Spinal cord (tissue), 10 donors: ENCODE measurements at places on chromosomes 16 and 17. TPM values are rescaled to one million over a fixed set of nuclear protein-coding genes. Genes with fewer than 3 reads are reported as not detected.

- no peak for DNase-seq
These were observed 232.3 kb downstream of the WWOX start for GRCh38 chr16:78331731-78332130.

GRCh38 chr16:85303354-85303883 is 191.1 kb upstream of the CIBAR2 start:
- peak; percentile 59 for DNase-seq

DNA sequence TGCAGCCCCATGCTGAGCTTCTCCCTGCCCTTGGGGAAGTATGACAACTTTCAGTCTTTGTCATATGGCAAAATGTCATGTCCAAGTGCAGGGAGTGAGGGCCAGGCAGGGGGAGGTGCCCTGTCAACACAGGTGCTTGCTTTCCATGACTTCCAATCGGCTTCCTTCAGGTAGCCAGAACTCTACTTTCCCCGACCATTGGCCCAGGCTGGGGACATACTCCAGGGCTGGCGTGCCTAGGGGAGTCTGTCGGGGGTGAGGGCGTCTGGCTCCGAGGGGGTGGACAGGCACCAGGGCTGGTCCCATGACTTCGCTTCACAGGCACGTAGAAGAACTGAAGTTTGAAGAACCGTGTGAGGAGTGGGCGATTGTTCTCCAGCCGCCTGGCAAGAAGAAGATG is 19.8 kb upstream of the PIK3R6 start:
- DNase-seq = no peak

HSPB9 gene
- 0.30 TPM for polyA plus RNA-seq

- no peak for DNase-seq
These were observed 39.0 kb downstream of the SOST start for GRCh38 chr17:43719578-43719977.

DNA sequence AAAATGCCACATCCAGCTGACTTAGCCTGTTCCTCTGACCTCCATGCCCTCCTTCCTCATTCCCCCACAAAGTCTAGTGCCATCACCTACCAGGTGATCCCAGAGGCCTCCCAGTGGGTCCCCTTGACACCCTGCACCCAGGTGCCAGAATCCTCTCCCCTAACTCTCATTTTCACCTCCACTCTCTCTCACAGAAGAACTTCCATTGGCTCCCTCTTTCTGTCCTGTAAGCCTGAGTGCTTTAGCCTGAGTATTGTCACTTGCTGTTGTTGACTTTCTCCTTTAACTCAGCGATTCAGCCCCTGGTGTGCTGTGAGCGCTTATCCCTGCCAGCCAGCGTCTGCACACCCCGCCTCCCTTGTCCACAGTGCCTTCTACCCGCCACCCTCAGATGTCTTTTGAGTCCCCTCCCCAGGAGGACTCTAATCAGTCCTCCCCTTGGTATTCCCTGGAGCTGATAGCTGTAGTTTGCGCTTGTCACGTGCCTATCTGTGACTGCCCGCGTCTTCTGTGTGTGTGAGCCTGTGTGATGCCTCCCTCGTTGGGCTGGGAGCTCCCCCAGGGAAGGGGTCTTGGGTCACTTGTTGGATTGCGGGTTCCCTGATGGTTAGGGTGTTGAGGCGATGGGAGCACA is 31.9 kb downstream of the ARHGAP23 start:
- no peak for DNase-seq

KRTAP4-9 gene
- not detected for polyA plus RNA-seq

DNA sequence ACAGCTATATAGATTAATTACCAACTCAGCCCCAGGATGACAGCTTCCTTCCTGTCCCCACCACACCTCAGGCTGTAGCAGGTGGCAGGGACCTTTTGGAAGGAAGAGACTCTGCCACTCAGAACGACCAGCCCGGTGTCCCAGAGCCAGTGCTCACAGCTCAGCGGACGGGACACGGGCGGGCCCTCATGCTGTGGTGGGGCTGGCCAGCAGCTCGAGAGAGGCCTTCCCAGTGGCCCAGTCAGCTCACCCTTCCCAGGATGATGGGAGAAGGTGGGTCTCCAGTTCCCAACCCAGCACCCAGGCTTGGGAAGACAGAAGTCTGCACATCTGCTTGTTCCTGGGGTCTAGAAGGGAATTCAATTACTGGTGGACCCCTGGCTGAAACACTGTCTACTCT is 10.5 kb downstream of the NUDT16L1 start:
- DNase-seq = no peak

KCTD19 gene
- polyA plus RNA-seq = 2.7 TPM

DNA sequence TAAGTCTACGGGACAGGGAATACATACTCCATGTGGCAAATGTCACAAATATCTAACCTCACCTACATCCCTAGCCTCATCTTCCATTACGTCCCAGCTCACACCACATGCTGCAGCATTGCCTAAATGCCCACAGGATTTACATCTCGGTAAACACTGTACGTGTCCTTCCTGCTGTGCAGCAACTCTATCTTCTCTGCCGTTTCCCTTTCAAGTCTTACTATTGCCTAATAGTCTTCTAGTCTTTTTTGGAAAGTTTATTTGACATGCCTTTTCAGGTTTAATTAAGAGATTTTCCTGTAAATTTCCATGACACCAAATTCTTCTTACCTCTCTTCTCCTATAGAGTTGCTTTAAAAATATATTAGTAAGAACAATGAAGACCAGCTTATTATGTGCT is 120.5 kb downstream of the HS3ST4 start:
- no peak for DNase-seq

ABCC12 gene
- 0.32 TPM for polyA plus RNA-seq

DNA sequence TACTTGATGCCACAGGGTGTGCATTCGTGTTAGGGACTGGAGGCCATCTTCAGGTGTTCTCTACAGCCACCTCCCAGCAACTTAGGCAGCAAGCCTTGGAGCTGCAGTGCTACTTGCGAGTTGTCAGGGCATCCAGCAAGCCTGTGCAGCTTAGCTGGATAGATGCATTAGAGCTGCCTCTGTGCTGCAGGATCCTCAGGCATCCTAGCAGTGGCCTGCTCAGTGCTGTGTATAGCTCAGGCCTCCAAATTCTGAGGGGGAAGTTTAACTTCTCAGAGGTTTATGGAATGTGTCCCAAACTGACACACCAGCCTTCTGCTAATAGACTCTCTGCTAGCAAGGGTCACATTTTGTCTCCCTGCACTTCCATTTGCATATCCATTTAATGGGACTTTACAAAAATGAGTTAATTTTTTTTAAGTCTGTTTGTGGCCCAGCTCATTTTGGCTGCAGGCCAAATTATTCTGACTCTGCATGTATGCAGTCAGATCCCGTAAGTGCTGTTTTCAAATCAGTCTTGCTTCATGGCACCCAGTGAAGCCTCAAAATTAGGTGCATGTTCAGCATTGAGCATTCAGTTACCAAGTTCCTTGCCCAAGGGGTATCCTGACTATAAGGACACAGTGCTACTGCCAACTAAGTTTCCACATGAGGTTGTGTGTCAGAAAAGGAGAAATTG is 6.8 kb downstream of the GABARAPL2 start:
- DNase-seq = no peak

DNA sequence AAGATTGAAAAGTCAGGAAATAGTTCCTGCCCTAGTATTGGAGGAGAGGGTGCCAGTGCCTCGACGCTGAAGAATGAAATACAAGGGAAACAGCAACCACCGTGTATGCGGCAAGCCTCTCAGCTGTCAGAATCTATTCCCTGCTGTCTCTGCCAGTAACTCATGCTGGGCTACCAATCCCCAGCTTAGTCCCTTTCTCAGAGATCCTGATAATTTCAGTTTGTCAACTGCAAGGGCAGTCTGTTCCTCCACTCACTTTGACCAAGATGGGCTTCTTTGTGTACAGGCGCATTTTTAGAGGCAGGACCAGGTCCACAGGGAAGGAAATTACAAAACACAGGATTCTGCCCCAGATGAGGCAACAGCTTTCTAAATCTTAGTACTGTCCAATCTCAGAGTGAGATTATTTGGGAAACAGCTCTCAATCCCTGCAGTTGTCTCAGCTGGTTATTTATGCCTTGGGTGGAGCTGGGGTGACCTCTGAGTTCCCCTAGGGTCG is 1.3 kb downstream of the NQO1 start:
- no peak for DNase-seq

PLD6 gene
- polyA plus RNA-seq = 12.6 TPM

IRX3 gene
- 9.7 TPM for polyA plus RNA-seq

DNA sequence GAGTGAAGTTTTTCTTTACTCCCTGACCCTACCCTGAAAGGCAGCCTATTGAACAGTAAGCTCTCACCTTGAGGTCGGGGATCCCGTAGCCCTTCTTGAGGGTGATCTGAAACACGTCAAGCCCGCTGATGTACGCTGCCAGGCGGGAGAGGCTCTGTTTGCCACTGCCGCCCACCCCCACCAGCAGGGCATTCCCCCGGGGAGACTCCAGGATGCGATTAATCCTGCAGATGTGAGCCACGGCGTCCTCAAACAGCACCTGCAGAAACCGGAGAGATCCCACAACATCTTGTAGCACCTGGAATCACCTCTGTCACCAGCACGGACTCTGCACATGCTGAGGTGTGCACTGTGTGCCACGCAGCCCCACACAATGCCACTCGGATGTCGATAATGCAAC is 96.8 kb downstream of the PGS1 start:
- no peak for DNase-seq

CHD9NB gene
- polyA plus RNA-seq = 2.6 TPM

SHBG gene
- polyA plus RNA-seq = 2.7 TPM

CACNG4 gene
- 161 TPM for polyA plus RNA-seq

PTGES3L gene
- polyA plus RNA-seq = 6.6 TPM

DHRS11 gene
- 24.5 TPM for polyA plus RNA-seq

GRCh38 chr17:11140043-11140442 is 101.0 kb upstream of the SHISA6 start:
- peak; percentile 93 for DNase-seq

DNA sequence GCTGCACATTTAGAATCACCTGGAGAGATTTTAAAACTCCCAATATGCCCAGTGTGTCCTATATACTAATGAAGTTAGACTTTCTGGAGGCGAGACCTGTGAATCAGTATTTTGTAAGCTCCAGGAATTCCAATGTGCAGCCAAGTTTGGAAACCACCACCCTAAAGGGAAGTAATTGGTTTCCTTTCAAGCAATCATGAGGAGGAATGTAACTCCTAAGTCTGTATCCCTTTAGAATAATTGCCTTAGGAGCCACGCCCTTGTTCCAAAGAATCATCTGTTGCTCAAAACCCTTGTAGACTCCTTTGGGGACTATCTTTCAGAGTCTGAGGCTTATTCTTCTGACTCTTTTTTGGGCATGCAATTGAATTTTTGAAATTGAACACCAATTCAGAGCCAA is 84.4 kb downstream of the DNAH9 start:
- DNase-seq = no peak

- DNase-seq = no peak
These were observed 32.8 kb downstream of the CACNA1G start for GRCh38 chr17:50593321-50593720.

GRCh38 chr16:526181-527014 is 1.1 kb upstream of the CAPN15 start:
- peak; percentile 9 for DNase-seq

DNA sequence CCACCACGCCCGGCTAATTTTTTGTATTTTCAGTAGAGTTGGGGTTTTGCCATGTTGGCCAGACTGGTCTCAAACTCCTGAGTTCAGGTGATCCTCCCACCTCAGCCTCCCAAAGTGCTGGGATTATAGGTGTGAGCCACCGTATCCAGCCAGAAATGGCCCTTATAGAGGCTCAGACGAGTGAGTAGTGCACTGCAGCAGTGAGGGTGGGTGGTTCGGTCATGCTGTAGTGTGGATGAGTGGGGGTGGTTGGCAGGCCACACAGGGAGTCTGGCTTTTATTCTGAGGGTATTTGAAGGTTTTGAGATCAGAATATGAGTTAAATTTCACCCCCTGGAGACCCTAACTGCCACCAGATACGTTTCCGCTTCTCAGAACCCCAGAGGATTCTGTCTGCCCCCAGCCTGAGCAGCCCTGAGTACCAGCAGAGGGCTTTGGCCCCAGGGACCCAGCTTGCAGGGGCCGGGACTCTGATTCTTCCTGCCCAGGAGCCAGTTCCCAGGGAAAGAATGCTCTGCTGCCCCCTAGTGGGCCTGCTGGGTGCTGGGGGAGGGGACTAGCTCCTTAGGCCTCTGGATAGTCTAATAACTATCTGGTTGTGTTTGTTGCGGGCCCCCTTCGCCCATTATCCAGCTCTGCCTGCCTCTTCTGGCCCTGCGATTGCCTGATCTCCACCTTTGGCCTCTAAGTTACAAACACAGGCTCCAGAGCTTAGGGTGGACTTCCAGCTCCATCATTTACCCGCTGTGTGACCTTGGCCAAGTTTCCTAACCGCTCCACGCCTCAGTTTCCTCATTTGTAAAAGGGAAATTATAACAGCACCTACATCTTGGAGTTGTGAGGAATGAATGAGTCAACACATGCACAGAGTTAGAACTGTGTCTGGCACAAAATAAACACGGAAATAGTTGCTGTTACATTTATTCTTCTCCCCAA is 2.0 kb downstream of the ZNF771 start:
- peak; percentile 94 for DNase-seq

- DNase-seq = no peak
These were observed 19.3 kb upstream of the RBFOX3 start for GRCh38 chr17:79630126-79630525.

DNA sequence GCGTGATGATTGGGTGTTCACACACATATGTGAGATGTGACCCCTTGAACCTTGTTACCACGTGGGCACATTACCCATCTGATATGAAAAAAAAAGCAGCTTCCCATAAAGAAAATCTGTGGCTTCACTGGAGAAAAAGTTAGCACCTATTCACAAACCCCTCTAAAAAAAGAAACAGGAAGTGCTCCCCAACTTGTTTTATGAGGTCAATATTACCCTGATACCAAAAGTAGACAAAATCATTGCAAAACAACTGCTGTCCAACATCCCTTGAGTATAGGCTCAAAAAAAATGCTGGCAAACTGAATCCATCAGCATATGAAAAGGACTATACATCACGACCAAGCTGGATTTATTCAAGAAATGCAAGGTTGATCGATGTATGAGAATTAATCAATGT is 99.7 kb upstream of the RBL2 start:
- no peak for DNase-seq

LRRC46 gene
- 13.1 TPM for polyA plus RNA-seq

USP31 gene
- 12.9 TPM for polyA plus RNA-seq

GRCh38 chr17:37815536-37815935 is 70.7 kb upstream of the HNF1B start:
- no peak for DNase-seq

GRCh38 chr16:6771956-6772355 is 560.7 kb upstream of the RBFOX1 start:
- no peak for DNase-seq

DNA sequence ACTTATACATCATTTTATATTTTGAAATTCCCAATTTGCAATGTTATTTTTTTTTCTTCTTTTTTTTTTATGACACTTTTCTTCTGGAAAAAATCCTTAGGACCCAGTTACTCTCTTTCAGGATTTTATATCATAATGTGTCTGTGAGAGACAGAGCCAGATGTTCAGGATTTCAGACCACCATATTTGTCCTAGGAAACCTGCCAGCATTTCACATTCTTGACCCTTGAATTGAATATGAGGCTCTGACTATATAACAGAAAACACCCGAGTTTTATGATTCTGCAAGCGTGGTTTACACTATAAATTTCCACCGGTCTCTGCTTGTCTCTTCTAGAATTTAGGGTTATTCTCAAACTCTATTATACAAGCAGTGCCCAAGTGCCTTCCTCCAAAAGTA is 621.0 kb downstream of the WWOX start:
- DNase-seq = no peak

SENP3 gene
- polyA plus RNA-seq = 64.2 TPM
